Jurkat, Clone E6-1 (cell line): ENCODE measurements at places on chromosomes 2 and 18.

DNA sequence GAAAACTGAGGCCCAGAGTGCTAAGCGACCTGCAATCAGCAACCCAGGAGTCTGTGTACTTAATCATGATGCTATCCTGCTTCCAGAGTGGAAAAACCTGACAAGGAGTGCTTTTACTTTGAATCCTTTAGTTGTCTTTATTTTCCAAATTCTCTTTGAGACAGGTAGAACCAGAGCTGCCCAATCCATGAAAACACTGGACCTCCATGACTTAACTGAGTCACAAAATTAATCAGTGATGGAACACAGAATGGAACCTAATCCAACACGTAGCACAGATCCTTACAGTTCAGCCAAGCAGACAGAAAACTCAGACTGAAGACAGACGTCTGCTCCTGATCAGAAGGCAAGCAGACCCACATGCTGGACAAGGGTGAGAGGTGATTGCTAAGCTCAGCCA, 175.6 kb downstream of the BCL11A start:
- DNase-seq = no peak

GRCh38 chr18:2394684-2395083, 176.6 kb downstream of the METTL4 start:
- no peak for DNase-seq

GRCh38 chr2:20573620-20574422, 77.1 kb downstream of the HS1BP3 start:
- no peak for DNase-seq

- DNase-seq = no peak
Observed at GRCh38 chr2:157866666-157867642, 9.2 kb downstream of the ACVR1 start.

DNA sequence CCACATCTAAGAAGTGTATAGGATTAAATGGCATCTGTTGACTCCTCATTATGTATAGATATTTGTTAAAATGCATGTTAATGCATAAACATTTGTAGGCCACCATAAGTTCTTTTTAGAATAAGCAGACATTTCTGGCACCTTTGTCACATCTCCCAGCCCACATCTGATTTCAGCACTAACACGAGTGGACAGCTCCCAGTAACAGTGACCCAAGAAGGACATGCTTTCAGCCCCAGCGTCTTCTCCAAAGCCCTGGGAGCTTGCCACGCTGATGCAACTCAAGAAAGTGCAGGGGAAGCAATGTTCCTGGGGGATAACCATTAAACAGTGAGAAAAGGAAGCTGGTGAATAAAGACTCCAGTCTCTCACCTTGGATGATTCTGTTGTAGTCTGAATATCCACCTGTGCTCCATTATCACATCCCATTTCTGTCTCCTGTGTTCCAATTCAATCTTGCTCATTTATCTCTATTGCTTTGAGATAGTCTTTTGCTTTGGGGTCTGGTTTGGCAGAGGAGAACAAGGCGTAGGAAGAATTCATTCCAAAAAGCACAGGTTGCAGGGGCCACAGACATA, 182.6 kb upstream of the THSD7B start:
- DNase-seq = peak; percentile 28

- DNase-seq = no peak
Observed at GRCh38 chr18:55462652-55463051, 125.3 kb downstream of the TCF4 start.

- DNase-seq = no peak
Observed at GRCh38 chr2:47040651-47041050, 114.5 kb downstream of the STPG4 start.

- DNase-seq = no peak
Observed at GRCh38 chr2:64246962-64247361, 102.7 kb upstream of the PELI1 start.

GRCh38 chr2:129483366-129483765, 496.1 kb upstream of the RAB6C start:
- no peak for DNase-seq

DNA sequence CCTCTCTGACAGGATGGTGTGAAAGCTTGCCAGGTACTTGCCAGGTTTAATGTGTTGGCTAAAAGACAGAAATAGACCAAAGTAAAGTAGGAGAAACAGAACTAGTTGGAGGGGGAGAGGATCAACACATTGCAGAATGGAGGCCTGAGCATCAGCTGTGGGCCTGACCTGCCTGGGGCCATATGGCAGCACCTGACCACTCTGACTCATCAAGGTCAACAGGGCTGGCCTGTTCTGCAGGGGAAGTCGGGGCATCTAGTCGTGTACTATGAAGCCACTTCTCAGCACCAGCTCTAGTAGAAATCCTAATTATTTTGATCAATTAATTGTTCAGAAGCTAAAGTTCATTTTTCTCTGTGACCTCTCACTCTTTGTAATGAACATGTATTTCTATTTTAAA, 35.8 kb upstream of the NOSTRIN start:
- DNase-seq = no peak

- DNase-seq = peak; percentile 21
Observed at GRCh38 chr2:166628478-166629136, 134.6 kb upstream of the SCN7A start.

DNA sequence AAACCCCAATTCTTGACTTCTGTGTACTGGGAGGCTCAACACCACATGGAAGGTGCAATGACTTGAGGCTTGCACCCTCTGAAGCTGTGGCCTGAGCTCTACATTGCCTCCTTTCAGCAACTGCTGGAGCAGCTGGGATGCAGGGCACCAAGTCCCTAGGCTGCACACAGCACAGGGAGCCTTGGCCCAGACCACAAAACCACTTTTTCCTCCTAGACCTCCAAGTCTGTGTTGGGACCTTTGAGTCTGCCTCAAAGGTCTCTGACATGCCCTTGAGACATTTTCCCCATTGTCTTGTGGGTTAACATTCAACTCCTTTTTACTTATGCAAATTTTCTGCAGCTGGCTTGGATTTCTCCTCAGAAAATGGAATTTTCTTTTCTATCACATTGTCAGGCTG, 62.6 kb upstream of the KCNE4 start:
- DNase-seq = peak; percentile 30

DNA sequence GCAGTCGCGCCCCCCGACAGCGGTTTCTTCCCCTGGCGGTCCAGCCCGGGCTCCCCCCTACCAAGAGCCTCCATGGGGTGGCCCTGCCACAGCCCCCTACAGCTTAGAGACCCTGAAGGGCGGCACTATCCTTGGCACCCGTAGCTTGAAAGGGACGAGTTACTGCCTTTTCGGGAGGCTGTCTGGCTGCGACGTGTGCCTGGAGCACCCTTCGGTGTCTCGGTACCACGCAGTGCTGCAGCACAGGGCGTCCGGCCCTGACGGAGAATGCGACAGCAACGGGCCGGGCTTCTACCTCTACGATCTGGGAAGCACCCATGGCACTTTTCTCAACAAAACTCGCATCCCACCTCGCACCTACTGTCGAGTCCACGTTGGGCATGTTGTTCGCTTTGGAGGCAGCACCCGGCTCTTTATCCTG, 475 bp downstream of the SLC4A1AP start:
- DNase-seq = no peak

DNA sequence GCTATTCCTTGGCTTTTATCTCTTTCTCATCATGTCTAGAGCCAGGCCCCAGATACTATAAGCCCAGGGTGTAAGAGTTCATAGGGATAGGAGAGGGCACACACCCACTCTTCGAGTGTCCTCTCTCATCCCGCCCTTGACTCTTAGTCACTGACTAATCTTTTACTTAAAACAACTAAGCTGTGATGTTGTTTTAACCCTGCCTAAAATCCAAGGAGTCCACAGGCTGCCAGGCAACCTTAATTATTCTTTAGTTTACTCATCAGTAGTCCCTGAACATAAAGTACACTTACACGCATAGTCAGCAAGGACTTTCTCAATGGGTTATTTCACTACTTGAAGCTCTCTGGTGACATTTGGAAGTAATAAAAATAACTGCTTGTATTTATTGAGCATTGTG, 28.4 kb downstream of the GREB1L start:
- DNase-seq = no peak

GRCh38 chr2:96336873-96337272, 1.3 kb downstream of the NCAPH start:
- DNase-seq = no peak

GRCh38 chr2:234671716-234672115, 174.8 kb upstream of the ARL4C start:
- DNase-seq = peak; percentile 22

DNA sequence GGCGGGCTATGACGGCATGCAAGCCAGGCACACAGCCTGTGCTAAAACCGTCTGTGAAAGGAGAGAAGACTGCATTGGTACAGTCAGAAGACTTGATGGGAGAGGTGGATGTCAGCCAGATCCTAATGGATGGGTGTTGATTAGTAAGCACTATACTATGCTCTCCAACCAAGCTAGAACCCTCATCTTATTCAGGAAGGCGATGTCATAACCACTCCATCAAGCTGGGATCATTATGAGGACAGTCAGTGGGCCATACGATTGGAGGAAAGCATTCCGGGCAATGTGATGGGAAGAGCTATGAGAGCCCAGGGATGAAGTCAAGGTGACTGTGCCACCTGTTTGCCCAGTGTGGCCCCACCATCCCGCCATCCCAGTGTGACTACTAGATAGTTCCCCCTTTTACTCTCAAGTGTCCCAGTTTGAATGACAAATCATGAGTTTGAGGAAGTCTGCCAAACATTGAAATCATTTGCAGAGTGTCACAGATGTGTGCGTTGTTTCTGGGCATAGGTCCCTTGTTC, 66.4 kb downstream of the MRPS9 start:
- no peak for DNase-seq

DNA sequence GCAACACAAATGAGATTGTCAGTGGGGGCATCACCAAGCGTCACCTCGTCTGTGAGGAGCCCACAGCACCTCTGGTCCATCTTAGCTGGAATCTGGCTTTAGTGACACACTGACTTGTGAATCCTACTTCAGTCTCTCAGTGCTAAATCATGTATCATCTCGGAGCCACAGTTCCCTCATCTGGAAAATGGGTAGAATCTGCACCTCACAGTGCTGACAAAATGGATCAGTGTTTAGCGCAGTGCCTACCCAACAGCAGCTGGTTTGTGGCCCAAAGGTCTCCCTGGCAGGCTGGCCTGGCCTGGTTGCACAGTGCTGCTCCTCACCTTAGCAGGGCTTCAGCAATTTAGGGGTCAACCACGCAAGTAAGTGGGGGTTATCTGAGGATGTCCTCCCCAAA, 10.0 kb downstream of the DBI start:
- DNase-seq = no peak
